ENCODE measurements at places on chromosomes 13 and 19.
A peak's percentile ranks its signal among the peaks of the same experiment; 100 is the strongest.

DNA sequence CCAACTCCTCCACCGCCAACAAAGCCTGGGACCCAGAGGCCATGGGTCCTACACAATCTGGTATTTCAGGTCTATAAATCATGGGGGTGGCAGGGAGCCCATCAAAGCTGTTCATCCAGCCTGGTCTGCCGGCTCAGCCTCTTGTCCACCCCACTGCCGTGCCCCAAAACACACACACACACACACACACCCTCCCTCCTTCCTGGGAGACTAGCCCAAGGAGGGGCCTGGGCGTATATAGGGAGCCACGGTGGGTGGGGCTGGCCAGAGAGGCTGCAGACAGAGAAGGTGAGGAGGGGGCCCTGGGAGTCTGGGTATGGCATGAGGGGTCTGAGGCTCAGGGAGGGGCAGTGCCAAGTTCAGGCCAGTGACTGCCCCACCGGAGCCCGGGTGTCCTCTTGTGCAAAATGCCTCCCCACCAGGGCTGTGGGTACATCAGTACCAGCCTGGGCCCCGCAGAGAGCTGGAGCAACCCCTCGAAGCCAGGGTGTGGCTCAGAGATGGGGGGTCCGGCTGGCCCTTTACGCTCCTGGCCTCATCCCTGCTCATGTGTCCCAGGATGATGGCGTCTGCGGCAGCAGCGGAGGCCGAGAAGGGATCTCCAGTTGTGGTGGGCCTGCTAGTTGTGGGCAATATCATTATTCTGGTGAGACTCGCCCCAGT is at the start of gene UPK1A:
TSS of gene UPK1A (plus strand) at position 267 of the 663 bp plus-strand sequence. CDS start at position 563, 296 bp downstream.
- DNase-seq: no peak

GRCh38 chr19:6678690-6679109 is 8.7 kb upstream of the TNFSF14 start:
- DNase-seq: no peak

GRCh38 chr19:17402982-17403855 is 2.2 kb downstream of the BST2 start:
- DNase-seq: no peak

DNA sequence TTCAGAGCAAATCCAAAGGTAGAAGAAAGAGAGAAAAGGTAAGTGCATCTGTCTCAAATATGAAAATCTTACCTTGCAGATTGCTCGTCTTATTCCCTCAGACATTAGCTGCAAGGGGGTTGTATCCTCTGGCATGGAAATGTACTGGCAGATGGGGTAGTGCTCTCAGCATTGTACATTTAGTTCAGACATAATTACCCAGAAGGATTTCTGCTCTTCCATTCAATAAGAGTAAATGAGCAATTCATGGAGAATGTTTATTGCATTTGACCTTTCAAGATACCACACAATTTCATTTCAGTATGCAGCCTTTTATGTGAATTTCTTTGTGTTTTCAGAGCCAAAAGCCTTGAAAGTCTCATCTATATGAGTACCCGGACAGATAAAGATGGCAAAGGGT is 63.8 kb downstream of the SCEL start:
- no peak for DNase-seq

- no peak for DNase-seq
Measured at GRCh38 chr19:39262496-39262895, 5.7 kb upstream of the IFNL2 start.

GRCh38 chr13:87798536-87798935 is 127.4 kb downstream of the SLITRK5 start:
- no peak for DNase-seq

- no peak for DNase-seq
Measured at GRCh38 chr13:20405691-20406090, 120.0 kb downstream of the CRYL1 start.

GRCh38 chr13:71454509-71454908 is 412.5 kb downstream of the DACH1 start:
- no peak for DNase-seq

GRCh38 chr13:65768545-65768944 is 1461.6 kb downstream of the PCDH9 start:
- DNase-seq: no peak

- DNase-seq: no peak
Measured at GRCh38 chr13:64164435-64164834, 2748.8 kb upstream of the PCDH20 start.

DNA sequence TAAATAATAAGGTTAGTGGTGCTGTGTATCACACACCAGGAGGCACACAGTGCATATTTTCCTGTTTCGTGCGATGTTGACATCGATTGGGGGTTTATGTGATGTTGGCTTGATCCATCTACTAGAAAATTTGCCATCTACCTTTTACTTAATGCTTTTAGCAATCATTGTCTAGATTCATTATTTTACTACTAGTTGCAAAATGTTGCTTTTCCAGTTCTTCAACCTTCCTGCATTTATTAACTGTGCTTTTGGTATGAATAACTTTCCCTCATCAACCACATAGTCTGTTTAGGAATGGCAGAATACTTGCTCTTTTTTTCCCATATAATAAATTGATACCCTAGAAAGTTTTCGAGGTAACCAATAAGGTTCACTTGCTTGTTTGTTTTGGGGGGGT is 17.5 kb downstream of the C13orf42 start:
- no peak for DNase-seq

- DNase-seq: no peak
Measured at GRCh38 chr13:44927968-44928367, 61.3 kb downstream of the NUFIP1 start.

GRCh38 chr19:14375055-14375581 is 6.1 kb upstream of the ADGRE5 start:
- no peak for DNase-seq

- DNase-seq: peak; percentile 41
Measured at GRCh38 chr19:40445780-40446262, 1.7 kb upstream of the SERTAD3 start.

DNA sequence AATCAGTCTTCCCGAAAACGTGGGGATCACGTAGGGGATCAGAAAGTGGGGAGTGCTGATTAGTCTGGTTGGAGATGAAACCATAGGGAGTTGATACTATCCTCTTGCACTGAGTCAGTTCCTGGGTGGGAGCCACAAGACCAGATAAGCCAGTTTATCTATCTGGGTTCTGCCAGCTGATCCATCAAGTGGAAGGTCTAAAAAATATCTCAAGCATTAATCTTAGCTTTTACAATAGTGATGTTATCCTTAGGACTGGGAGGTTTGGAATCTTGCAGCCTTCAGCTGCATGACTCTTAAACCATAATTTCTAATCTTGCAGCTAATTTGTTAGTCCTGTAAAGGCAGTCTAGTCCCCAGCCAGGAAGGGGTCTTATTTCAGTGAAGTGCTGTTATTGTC is 2474.2 kb downstream of the PCDH9 start:
- DNase-seq: peak; percentile 5

DNA sequence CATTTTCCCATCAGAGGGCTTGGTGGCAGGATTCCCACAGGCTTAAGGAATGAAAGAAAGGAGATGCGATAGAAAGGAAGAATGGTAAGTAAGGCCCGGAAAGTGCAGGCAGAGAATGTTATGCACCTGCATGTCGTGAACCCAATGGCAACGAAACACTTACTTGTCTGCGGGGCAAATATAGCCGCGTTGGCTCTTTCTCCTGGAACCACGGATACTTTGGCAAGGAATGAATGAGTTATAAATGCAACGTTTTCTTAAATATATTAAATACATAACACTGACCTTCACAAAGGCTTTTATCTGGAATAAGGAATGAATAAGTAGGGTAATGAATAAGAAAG is 192.1 kb downstream of the KATNAL1 start:
- no peak for DNase-seq

GRCh38 chr13:113466383-113466782 is 13.1 kb upstream of the ADPRHL1 start:
- no peak for DNase-seq

DNA sequence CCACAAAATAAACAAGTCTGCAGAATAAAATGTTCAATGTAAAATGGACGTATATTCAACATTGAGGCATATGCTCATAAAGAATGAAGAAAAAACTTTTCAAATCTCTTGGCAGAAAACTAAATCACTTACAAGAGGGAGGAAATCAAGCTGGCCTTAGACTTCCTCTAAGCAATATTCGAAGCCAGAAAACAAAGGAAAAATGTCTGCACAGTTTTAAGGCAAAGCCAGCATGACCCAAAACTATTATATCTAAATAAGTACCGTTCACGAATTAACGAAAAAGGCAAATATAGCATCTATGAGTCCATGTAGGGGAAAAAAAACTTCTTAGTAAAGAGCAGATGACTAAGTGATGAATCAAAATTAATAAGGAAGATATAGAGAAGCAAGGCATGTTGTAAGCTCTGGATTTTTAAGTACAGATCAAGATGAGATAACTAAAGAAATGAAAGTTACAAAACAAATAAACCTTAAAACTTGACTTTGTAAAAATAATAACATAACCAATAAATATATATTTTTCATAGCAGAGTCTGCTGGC is 101.3 kb downstream of the KCNRG start:
- DNase-seq: peak; percentile 34

GRCh38 chr13:42892760-42893159 is 99.3 kb downstream of the EPSTI1 start:
- DNase-seq: no peak

DNA sequence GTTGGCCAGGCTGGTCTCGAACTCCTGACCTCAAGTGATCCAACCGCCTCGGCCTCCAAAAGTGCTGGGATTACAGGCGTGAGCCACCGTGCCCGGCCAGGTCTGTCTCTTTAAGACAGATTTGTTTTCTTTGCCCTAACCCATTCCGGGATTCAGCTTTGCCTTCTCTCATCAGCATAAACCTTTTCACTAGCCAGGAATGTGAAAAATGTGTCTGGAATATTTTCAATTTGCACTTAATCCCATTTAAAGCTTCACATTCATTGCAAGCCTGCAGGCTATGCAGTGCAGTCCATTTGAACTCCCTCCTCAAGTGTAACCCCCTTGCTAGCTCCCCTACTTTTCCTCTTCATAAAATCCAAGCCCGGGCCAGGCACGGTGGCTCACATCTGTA is 880 bp upstream of the TMEM160 start:
- peak; percentile 89 for DNase-seq

DNA sequence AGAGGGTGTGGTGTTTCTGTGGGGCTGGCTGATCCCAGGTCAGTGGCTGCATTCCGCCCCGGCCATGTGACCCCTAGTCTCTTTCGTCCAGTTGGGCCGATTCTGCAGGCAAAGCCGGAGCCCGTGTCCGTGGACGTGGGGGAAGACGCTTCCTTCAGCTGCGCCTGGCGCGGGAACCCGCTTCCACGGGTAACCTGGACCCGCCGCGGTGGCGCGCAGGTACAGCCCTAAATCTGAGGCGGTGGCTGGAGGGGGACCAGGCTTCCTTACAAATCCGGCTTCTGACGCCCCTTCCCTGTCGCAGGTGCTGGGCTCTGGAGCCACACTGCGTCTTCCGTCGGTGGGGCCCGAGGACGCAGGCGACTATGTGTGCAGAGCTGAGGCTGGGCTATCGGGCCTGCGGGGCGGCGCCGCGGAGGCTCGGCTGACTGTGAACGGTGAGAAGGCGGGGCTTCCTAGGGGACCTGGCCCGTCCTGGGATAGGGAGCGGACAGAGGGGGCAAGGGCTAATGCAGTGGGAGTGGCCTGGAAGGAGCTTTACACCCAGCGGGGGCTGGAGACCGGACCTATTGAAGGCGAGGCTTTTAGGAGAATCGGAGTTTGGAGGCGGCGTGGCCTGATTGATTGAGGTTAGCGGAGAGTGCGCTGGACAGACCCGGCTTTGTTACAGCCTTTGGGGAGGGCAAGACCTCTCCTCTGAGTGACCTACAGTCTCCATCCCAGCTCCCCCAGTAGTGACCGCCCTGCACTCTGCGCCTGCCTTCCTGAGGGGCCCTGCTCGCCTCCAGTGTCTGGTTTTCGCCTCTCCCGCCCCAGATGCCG is 4.3 kb downstream of the KIRREL2 start:
- no peak for DNase-seq

- no peak for DNase-seq
Measured at GRCh38 chr19:58466089-58466759, 656 bp upstream of the ZNF324 start.

DNA sequence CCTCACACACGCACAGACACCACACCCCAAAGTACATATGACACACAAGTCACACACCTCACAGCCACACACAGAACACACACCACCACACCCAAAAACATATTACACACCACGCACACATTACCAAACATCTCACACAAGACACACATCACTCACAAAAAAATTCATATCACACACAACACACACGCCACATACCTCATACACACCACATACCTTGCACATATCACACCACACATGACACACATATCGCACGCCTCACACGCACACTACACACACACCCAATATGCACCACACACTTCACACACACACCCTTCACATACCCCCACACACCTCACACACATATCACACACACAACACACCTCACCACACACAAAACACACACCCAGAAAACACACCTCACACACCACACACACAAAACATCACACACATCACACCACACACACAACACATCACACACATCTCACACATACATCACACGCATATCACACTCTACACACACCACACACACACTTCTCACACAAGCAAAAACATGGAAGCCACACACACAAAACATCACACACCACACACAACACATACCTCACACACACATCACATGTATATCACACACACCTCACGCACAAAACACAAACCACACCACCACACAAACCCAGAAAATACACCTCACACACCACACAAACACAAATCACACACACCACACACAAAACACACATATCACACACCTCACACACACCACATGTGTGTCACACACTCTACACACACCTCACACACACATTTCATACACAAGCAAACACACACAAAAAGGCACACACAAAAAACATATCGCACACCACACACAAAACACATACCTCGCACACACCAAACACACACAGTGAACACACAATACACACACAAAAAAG is 132.1 kb downstream of the CRYL1 start:
- DNase-seq: no peak

DNA sequence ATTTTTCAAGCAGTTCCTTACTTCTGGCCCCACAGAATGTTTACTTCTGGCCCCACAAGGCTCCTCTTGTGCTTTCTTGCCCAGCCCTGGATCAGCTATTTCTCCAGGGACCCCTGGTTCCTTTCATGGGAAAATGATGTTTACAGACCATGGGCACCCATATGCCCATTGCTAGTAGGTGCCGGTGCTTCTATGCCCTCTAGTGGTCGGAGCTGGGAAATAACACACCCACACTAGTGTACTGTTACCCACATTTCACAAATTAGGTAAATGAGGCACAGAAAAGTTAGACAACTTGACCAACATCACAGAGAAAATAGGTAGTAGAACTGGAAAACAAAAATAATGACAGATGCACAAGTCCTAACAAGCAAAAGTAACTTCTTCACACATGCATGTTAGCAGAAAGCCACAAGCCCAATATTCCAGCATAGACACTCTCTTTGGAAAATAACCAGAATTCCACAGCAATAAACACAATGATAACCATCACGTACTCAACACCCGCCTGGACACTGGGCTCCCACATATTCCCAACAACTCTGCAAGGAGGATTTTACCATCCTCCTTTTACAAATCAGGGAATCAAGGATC is 1.3 kb upstream of the CEACAM6 start:
- DNase-seq: peak; percentile 28

GRCh38 chr13:51292000-51292565 is 47.4 kb upstream of the SERPINE3 start:
- peak; percentile 23 for DNase-seq
